ENCODE measurements at places on chromosomes 3 and 15.

DNA sequence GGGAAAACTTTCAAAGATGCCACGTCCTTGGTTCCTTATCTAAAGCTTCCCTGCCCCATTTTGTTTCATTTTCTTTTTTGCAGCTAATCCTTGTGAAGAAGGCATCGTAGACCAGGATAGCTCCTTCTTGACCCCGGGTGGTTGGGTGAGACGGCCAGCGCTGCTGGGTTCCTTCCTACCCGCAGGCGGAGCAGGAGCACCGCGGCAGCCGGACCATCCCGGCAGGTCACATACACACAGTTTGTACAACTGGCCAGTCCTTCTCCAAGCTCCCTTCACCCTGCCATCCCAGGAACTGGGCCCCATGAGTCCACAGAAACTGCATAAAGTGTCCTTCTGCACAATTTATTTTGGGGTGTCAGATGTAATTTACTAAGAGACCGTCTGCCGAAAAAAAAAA lies 83.9 kb downstream of the MEGF11 start:
- no peak for DNase-seq

- no peak for DNase-seq
These were observed 767.7 kb upstream of the CFAP20DC start for GRCh38 chr3:59817511-59817910.

GRCh38 chr3:16993227-16993626 lies 108.5 kb downstream of the PLCL2 start:
- no peak for DNase-seq

DNA sequence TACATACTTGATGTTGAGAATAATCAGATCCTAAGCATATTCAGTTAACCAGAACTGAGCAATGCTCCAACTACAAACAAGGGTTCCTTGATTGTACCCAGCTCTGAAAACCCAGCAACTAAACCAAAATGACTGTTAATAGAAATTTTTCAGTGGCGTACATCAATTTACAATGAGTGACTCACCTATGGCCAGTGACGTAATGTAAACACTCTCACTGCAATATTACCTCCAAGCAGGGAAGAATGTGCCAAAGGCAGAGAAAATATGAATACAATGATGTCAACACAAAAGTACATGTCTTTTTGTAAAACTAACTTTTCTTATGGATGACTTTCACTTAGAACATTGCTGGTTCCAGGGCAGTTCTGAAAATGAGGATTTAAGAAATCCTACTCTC lies 611.3 kb downstream of the EDEM1 start:
- no peak for DNase-seq

DNA sequence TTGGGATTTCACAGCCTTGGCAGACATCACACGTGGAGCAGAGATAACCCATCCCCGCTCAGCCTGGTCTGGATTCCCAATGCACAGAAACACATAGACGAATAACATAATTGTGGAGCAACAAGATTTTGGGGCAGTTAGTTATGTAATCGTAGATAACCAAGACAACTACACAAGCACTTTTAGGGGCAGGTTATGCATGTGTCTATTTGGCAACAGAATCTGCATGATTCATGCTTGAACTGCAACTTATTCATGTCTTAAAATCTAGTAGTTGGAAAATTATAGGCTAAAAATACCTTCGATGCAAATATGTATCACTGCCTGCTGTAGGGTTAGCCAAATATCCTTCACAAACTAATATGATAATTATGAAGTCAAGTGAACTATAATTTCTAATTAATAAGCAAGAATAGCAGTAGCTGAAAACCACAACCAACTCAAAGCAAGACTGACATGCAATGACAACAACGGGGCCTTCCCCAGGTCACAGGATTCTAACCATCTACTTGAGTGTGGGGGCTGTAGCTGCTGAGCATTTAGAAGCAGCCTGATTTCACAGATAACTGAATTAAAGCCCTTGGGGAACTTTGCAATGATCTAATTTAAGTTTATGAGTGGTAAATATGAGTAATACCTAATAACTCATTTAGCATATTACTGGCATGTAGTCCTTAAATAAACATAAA lies 31.1 kb downstream of the DGKG start:
- no peak for DNase-seq

- DNase-seq: no peak
These were observed 527.9 kb upstream of the NAALADL2 start for GRCh38 chr3:174331095-174331800.

DNA sequence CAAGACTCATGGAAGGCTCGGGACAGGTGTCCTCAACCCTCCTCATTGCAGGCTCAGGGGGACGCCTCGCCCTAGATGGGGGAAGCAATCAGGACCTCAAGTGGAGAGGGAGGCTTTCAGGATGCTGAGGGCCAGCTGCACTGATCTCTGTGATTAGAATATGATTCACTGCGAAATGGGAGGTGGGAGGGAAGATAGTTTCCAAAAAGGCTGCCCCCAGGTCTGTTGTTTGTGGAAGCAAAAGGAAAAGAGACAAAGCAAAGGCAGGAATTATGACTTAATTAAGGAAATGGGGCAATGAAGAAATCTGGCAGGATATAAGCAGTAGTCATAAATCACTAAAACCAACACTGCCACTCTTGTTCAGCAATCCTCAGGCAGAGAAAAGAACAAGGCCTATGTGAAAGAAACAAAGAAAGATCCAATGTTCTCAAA lies 85.6 kb upstream of the ABHD17C start:
- no peak for DNase-seq

GRCh38 chr15:68442041-68442440 lies 10.1 kb upstream of the ITGA11 start:
- no peak for DNase-seq

- no peak for DNase-seq
These were observed 18.8 kb downstream of the SLC25A26 start for GRCh38 chr3:66239513-66240123.

Measured in vagina (tissue), 2 donors.